ENCODE measurements at places on chromosomes 16 and 17.

DNA sequence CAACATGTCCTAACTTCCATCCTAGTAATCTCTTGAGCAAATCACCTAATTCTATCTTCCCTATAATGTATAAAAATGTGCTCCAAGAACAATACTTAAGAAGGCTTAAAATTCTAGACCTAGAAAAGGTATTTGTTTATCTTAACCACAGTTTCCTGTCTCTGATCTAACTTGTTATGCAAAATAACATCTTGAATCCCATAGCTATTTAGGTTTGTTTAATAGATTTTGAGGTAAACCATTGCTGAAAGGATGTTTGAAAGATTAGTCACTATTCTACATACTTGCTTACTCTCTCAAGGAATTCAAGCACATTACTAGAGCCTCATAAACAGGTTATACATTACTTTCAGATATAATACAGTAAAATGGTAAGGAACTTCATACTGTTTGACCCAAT is 13.0 kb downstream of the CA10 start:
- DNase-seq: no peak

GRCh38 chr17:36185416-36185815 is 9.0 kb upstream of the TBC1D3B start:
- DNase-seq: no peak

DNA sequence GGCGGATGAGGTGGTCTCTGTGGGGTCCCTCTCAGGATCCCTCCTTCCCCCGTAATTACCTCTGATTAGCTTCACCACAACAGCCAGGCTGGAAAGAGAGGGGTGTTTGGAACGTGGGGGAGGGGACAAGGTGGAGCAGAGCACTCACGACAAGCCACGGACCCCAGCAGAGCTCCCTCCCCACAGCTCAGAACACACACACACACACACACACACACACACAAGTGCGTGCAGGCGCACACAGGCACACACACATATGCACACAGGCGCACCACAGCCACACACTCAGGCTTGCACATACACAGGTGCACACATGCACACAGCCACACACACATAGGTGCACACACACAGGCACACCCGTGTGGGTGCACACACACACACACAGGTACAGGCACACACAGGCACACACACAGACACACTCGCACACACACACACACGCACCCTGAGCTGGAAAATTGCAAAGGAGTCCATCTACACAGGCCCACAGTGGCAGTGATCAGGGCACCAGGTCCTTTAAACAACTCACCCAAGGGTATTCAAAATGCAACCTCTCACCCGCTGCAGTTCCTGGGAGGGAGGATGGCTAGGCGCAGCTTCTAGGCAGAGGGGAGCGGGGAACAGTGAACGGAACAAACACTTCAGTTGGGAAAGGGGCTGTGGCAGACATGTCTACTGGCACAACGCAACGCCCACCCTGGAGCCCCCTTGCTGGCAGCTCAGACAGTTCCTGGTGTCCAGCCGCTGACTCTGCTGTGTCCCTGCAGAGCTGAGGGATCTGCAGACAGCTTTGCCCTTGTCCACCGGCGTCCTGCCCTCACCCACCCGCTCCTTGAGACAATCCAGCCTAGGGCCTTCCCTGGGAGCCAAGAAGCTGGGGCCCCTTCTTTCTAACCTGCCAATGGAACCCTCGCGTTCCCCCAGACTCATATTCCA is 59.9 kb upstream of the DLX4 start:
- no peak for DNase-seq

DNA sequence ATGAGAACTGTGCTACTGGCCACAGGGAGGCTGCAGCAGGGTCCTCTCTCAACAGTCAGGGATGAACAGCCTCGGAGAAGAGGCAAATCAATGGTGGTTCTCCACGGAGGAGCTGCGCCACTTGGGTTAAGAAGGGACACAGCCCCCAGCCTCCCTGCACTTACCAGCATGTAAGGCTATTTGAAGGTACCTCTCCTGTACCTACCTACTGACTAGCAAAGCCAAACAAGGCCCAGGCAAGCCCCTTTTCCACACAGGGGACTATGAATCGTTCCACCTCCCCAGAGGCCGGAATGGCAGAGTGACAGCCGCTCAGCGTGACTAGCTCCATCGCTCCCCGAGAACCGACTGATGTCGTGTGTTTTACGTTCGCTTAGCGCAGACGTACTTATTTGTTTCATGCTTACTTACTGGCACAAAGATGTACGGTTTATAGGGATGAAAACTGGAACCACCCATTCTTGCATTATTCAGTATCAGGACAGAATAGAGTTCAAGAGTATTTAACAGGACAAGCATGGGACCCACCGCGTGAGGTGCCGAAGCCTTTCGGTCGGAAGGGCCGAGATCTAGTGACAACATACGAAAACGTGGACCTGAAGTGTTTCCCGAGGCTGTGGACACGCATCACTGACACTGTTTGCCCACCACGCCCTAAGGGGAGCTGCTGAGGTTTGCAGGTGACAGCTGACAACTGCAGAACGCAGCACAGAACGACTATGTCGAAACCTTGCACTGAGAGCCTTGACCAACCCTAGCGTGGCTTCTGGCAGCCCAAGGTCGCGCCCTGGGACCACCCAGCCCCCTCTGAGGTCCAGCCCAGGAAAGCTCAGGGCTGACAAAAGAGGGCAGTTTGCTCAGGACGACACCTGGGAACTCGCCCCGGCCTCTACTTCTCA is 1.0 kb downstream of the TEPSIN start:
- DNase-seq: peak; percentile 38

DNA sequence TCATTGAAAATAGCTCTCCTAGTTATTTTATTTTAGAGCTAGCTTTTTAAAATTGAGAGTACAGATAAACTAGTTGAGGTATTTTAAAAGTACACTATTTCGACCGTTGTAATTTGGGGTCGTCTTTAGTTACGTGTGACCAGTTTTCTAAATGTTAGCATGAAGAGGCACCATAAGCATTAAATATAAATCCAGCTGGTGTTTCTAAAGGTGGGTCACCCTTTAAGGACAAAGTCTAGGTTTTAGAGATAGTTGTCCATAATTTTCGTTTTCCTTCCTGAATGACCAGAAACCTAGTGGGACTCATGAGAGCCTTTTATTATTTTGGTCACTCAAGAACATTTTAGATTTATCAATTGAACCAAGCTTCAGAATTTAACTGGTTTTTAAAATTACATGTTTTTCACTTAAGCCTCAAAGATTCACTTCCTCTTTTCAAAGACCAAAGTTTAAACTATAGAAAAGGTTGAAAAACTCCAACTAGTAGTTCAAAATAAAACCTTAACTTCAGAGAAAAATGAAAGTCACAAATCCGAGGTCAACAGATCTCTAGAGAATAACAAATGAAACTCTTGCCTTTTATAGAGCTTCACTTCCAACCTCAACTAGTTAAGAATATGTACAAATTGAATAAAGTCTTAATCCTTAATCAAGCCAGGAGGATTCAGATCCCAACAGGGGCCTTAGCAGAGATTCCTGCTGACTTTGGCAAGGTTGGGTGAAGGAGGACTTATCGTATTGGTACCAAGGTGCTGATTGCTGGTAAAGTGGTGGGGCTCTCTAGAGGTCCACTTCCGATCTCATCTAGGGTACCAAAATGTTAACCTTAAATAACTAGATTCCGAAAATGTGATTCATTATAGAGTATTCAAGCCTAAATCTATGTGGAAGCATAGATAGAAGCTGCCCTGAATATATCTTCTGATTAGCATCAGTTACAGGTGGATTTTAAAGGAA is 32.5 kb downstream of the PHKB start:
- no peak for DNase-seq

GRCh38 chr17:8237175-8237574 is 10.7 kb downstream of the CTC1 start:
- DNase-seq: no peak

DNA sequence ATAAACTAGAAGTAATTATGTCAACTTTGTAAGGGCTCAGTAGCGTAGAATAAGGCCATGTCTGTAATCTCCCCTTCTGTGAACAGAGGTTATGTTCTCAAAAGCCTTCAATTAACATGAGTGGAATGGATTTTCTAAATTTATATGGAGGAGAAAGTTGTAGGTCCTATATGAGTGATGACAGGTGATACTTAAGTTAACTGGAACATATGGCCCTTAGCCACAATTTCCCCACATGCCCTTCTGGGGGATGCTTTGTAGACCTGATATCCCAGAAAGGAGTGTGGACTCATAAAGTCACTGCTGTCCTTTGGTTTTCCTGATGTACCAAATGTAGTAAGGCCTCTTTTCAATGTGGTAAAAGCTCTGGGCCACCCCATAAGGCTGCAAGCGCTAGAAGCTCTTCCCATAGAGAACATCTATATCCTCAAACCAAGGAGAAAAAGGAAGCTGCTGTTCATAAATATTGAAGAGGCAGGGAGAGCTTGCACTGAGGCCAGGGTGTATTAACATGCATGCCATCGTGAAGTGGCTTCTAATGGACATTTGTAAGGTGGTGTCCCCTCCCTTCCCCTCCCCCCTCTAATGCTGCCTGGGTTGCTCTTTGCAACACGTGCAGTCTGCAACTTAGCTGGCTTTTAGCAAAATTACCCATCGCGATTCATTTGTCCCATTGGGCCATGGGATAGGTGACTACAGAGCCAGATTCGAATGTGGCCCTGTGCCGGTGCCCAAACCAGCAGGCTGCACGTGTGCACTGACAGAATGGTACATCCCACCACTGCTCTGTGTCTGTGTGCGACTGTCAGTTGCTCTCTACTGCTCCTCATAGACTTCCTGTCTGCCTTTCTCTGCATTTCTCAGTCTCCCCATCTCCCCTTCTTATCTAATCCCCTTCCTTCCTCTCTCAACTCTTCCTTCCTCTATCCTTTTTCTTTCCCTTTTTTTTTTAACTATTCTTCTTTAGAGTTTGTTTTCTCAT is 269.0 kb downstream of the WWOX start:
- DNase-seq: no peak

- DNase-seq: no peak
These were observed 422 bp downstream of the UQCC4 start for GRCh38 chr16:1420111-1420539.

DNA sequence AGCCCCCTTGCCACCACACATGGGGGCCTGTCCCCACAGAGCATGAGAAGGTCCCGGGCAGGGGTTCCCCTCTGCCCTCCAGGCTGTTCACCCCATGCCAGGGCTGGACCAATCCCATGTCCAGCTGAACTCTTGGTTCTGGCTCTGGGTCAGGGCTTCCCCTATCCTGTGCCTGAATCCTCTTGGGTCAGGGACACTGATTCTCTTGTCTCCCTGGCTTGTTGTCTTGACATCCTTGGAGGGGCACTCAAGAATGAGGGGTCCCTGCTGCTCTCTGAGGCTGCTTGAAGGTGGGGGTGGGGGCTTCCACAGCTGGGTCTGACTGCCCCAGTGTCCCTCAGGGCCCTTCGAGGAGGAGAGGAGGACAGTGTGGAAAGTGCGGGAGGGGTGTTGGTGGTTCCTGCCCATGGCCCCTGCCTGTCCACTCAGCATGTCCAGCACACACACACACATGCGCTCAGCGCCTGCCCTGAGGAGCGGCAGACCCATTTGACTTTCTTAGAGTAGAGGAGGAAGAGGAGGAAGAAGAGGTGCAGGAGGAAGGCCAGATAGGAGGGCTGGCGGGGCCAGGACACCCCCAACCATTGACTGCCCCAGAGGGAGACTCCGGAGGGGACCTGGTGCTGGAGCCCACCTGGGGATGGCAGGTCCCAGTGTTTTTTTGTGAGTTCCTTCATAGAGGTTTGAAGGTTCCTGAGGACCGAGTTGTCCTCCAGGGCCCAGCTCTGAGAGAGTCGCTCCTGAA is 47.0 kb downstream of the TNFRSF13B start:
- DNase-seq: no peak

- DNase-seq: no peak
These were observed 32.2 kb downstream of the PRSS54 start for GRCh38 chr16:58262592-58262991.

DNA sequence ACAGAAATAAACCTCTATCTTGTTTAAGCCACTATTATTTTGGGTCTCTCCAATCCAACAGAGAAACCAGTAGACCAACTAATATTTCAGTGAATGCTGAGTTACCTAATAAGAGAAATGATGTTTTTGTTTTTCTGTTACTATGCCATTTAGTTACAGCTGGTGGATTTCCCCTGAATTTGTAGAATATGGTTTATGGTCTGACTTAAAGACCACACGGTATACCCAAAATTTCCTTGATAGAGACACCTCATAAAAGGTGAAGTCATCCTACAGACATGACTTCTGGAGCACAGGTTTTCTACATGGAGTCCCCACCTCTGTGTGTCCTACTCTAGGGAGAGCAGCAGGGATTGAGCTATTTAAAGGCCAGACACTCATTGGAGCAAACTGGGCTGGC is 13.3 kb downstream of the PIK3R5 start:
- no peak for DNase-seq

GRCh38 chr17:63150994-63151464 is 185.0 kb downstream of the TANC2 start:
- peak; percentile 92 for DNase-seq

- DNase-seq: no peak
These were observed 3.7 kb upstream of the RAP1GAP2 start for GRCh38 chr17:2792366-2793169.

GRCh38 chr16:16120044-16120381 is 103.3 kb downstream of the ABCC6 start:
- no peak for DNase-seq

Data from NCI-H526 (cell line).